ENCODE measurements at places on chromosomes 5 and 9.

DNA sequence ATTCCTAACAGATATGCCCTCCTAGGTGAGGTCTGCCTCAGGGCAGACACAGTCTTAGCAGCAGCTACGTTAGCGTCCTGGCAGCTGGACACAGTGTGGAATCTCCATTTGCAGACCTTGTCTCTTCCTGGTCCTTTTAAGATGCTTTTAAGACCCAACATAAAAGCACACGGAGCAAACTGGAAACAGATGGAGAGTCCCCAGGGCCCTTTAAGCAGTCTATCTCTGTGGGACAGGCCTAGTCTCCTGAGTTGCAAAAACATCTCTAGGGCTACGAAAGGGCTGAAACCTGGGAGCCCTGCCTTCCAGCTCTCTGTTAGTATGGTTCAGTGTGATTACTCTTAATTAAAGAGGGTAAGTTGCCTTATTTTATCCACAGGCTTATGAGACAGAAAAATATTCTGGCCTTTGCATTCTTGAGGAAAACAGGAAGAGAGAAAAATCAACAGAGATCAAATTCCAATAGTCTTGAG lies 66.0 kb upstream of the GNA14 start:
- DNase-seq, result no peak

DNA sequence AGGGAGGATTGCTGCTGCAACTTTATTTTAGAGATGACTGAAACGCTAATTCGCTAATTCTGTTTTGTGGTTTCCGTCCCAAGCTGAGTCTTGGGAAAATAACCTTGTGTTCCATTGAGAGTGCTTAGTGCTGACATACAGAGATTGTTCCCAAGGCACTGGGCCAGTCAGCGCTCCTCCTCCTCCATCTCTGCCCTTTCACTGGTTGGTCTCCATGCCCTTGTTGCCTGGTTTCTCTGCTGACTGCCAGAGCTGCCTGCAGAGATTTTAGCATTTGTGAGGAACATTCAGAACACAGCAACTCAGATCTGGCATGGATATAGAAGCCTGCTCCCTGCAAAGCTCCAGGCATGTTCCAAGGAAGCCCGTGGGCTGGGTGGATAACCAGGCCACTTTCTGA lies 126.0 kb upstream of the IRX2 start:
- no peak for DNase-seq

DNA sequence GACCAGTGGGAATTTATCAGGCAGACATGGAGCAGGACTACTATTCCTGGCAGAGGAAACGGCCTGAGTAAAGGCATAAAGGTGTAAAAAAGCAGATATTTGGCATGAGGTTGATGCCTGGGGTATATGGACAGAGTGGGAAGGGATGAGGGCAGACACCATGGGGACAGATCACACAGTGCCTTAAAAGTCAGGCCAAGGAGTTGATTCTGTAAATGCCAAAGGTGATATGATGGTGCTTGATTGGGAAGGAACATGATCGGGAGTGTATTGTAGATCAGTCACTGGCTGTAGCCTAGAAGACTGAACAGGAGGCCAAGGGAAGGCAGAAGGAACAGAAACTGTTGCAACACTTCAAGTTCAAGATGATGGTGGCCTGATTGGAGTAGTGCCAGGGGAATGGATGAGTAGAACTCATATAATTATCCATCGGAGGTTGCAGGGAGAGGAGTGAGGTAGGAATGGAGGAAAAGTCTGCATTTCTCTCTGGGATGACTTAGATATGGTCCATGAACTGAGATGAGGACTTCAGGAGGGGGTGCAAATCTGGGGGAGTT lies 594.3 kb upstream of the KLF4 start:
- peak; percentile 70 for DNase-seq

GRCh38 chr5:72233835-72234234 lies 86.2 kb downstream of the MRPS27 start:
- DNase-seq, result peak; percentile 3

- DNase-seq, result no peak
These were observed 192.1 kb downstream of the SPATA31D1 start for GRCh38 chr9:82180711-82181110.

GRCh38 chr9:107954312-107954711 lies 464.7 kb upstream of the KLF4 start:
- DNase-seq, result peak; percentile 75

DNA sequence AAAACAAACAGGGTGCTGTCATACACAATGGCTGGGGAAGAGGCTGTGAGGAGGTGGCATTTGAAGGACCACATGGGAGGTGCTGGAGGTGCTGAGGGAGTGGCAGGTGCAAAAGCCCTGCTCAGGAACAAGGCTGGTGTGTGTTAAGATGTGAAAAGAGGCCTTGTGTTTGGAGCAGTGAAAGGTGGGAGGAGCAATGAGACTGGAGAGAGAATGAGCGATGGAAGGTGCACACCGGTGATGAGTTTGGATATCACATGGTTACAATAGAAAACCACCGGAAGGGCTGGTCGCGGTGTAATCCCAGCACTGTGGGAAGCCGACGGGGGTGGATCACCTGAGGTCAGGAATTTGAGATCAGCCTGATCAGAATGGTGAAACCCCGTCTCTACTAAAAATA lies 9.2 kb upstream of the FIBCD1 start:
- no peak for DNase-seq

- DNase-seq, result no peak
These were observed 15.9 kb downstream of the STOM start for GRCh38 chr9:121354141-121354540.

DNA sequence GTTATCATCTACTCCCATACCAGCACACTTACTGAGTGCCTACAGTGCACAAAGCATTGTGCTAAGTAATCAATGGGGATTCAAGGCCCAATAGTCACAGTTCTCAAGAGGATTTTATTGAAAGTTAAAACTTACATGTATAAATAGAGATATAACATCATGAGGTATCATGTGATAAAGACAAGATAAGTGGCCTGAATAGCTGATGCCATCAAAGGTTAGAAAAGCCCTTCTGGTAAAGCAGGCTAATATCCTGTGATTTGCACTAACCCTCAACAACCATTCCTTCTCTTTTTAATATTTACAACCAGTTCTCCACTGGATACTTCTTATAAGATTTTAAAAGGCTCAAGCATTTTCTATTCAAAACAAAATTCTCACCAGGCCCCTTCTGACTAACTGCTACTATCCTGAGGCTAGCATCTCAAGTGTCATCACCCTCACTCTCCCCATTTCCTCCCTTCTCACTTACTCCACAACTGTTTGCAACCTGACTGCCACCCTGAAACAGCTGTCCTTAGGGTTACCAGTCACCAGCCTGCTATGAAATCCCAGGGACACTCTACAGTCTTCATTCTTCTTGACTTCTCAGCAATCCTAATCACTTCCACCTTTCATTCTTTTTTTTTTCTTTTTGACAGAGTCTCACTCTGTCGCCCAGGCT lies 377.9 kb downstream of the ENC1 start:
- no peak for DNase-seq

- no peak for DNase-seq
These were observed 11.5 kb upstream of the F2RL1 start for GRCh38 chr5:76807296-76807695.

DNA sequence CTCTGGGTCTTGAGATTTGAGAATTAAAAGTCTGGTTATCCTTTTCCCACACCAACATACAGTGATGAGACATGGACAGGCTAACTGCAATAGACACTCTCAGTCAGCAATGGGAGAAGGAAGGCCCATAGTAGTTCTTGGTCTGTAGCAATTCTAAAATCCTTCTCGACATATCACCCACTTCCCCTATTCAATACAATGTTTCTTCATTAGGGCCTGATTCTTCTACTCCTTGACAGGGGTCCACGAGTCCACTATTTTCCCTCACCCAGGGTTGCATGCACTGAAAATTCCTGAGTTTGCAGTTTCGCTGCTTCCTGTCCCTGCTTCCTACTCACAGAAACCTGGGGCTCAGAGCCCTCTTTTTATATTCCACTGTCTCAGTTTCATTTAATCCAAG lies 402.8 kb downstream of the MAT2B start:
- peak; percentile 34 for DNase-seq

GRCh38 chr5:161547738-161548486 lies 1.4 kb upstream of the GABRB2 start:
- DNase-seq, result no peak

GRCh38 chr5:157801-158200 lies 33.5 kb upstream of the LRRC14B start:
- no peak for DNase-seq

GRCh38 chr5:94900006-94900505 lies 281.6 kb downstream of the SLF1 start:
- DNase-seq, result no peak

GRCh38 chr5:112142769-112143270 lies 276.3 kb downstream of the EPB41L4A start:
- peak; percentile 72 for DNase-seq

DNA sequence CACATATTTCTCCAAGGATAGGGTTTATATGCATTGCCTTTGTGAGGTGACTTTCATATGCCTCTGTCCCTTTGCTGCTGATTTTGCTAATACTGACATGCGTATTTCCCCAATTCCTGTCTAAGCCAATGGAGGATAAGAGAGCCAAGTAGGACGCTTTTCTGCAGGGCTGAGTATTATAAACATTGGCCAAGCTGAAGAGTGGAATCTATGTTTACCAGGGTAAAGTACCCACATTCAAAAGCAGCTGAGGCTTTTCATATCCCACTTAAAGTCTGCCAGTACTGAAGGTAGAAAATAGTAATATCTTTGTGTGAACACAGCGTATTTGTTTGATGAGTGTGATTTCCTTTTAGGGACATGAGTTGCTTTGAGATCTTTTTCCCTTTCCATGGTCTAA lies 128.8 kb upstream of the GPR151 start:
- DNase-seq, result no peak

DNA sequence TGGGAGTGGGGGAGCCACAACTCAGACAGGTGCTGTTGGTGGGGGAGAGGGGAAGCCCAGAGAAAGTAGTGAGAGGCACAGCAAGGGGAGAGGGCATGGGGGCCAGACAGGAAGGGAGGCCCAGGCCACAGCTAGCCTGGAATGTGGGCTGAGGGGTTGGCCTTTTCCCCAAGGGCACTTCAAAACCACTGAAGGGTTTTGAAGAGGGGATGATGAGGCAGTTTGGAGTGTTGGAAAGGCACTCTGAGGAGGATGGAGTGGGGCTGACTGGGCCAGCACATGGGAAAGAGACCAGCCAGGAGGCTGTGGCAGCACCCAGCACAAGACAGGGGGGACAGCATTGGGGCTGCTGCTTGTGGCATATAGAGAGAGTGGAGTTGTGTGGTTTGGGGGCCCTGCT lies 3.8 kb downstream of the PSD2 start:
- no peak for DNase-seq

DNA sequence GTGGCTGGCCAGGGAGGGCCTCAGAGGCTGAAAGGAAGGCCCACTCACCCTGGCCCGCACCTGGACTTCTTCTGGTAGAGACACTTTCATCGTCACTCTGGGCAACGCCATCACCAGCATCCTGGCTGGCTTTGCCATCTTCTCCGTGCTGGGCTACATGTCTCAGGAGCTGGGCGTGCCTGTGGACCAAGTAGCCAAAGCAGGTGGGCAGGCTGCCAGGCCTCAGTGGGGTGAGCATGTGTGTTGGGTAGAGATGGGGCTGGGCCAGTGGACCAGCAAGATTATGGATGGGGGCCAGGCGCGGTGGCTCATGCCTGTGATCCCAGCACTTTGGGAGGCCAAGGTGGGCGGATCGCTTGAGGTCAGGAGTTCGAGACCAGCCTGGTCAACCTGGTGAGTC lies 12.6 kb downstream of the SLC6A7 start:
- no peak for DNase-seq

- DNase-seq, result no peak
These were observed 91.4 kb upstream of the PAPPA start for GRCh38 chr9:116062206-116062550.

GRCh38 chr5:150651382-150651781 lies 9.7 kb upstream of the MYOZ3 start:
- no peak for DNase-seq

GRCh38 chr5:118456085-118456484 lies 532.3 kb downstream of the DTWD2 start:
- DNase-seq, result no peak

- DNase-seq, result peak; percentile 85
These were observed 213.5 kb downstream of the GLIS3 start for GRCh38 chr9:4086119-4087090.

- no peak for DNase-seq
These were observed 72.8 kb upstream of the NXNL2 start for GRCh38 chr9:88462191-88462590.

GRCh38 chr5:172687940-172688339 lies 46.9 kb downstream of the NEURL1B start:
- no peak for DNase-seq

GRCh38 chr9:96436063-96436455 lies 13.9 kb upstream of the HABP4 start:
- DNase-seq, result no peak

DNA sequence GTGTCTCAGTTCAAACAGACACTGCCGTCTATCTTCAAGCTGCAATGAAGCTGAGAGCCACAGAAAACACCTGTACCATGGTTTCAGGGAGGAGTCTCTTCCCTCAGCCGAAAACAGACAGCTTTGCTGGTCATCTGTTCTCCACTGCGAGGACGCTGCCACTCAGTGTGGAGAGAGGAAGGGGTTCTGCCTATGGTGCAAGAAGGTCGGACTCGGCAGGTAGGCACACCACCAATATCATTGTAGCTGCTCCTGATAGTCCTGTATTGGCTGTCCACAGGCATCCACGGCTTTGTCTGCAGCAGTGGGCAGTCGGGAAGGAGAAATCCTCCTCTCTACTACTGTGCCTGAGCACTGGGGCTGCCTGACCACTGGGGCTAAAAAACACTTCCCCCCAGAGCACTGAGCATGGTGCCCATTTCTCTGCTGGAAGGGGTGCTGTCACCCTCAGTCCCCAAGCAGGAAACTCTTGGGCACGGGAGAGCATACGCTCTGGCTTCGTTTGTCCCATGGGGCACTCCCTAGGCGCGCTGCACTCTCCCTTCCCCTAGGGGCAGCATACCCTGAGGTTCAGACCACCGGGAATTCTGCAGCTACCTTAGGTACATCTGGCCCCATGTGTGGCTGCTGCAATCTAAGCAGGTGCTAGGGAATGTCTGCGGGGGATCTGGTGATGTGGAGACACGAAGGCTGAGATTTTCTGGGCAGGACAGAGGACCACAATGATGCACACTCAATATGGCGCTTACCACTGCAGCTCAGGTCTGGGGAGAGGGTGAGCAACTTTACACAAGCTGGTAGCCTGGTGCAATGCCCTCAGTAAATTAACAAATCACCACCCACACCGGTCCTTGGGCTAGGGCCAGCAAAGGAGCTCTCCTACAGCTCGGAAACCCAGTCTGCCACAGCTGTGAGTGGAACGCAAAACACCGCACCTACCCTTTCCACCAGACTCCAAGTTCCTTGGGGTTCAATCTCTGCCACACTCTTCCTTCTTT lies 880.9 kb upstream of the SEMA6A start:
- DNase-seq, result no peak

- DNase-seq, result no peak
These were observed 74.4 kb upstream of the EQTN start for GRCh38 chr9:27371382-27371781.

DNA sequence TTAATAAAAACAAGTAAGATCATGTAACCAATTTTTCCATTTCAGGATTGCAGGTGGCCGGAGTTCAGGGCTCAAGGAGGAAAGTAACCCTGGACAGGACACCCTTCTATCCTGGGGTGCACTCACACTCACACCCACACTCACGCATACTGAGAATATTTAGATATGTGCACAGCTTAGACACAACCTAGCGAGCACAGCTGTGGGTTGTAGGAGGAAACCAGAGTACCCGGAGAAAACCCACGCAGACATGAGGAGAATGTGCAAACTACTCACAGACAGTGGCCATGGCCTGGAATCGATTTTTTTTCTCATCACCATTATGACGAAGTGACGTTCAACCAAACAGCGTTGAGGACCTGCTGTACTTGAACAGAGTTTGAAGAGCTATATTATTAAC lies 4.5 kb upstream of the EFNA5 start:
- DNase-seq, result no peak

GRCh38 chr5:131810510-131811249 lies 13.9 kb upstream of the FNIP1 start:
- no peak for DNase-seq

All from inflammatory macrophage (primary cell).